ENCODE measurements at places on chromosomes 1 and 21.

- no peak for DNase-seq
Measured at GRCh38 chr21:35048183-35048601, 910 bp downstream of the RUNX1 start.

DNA sequence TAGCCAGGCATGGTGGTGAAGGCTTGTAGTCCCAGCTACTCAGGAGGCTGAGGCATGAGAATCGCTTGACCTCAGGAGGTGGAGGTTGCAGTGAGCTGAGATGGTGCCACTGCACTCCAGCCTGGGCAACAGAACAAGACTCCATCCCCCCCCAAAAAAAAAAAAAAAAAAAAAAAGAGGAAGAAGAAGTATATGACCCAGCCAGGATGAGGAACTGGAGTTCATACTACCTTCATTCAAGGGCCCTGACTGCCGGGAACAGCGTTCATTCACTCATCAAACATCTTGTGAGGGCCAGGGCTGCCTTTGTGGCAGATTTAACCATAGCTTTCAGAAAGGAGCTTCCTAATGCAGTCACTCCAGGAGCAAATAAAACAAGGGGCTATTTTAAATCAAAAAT is 127.6 kb downstream of the MRPS6 start:
- no peak for DNase-seq

- DNase-seq = no peak
Measured at GRCh38 chr1:33875862-33876261, 12.0 kb downstream of the HMGB4 start.

DNA sequence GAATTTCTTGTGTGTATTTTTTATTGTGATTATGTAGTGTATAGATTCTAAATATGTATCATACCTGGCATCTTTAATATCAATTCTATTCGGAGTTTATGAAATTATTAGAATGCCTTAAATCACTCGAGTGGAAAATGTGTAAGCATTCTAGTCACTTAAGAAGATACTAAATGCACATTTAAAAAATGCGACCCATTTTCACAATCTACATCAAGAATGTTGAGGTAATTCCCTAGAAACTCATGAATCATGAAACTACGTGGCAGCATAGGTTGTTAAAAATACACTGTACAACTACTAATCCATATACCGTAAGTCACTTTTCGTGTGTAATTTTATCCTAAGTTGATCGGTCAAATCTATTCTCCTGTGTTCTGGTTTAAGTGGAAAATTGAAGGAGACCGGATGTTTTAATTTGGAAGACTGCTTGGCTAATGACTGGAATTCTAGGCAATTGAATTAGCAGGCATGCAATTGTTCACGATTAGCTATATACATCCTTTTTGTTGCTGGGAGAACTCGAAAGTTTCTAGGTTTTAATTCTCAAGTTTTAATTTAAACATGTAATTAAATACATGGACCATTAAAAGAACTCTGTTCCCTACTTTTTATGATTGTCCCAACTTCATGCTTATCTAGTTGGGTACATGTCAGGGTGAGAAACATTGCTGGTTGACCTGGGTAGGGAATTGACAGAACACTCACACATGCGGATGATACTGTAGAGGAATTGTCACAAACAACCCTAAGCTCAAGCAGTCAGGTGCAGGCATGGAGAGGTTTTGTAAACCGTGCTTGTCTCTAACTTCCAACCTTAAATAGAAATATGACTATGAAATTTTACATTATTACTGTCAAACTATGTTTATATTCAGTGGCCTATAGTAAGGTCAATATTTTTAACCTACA is 6.6 kb downstream of the ZBTB18 start:
- DNase-seq = no peak

DNA sequence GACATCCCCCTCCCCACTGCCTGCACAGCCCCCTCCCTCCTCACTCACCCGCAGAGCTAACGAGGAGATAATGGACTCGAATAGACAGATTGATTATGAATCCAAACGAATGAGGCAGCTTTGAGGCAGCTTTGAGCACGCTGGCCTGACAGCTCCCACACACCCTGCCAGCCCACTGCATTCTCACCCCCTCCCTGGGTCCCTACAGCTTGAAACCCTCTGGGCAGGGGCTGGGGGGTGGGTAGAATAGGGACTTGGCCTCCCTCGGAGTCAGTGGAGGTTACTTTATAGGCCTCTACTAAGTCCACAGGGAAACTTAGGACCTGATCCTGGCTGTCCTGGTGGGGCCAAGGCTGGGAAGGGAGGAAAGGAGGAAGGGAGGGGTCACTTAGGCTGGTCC is 1.9 kb downstream of the NTRK1 start:
- DNase-seq = no peak

- DNase-seq = no peak
Measured at GRCh38 chr1:112981426-112981825, 25.4 kb upstream of the SLC16A1 start.

DNA sequence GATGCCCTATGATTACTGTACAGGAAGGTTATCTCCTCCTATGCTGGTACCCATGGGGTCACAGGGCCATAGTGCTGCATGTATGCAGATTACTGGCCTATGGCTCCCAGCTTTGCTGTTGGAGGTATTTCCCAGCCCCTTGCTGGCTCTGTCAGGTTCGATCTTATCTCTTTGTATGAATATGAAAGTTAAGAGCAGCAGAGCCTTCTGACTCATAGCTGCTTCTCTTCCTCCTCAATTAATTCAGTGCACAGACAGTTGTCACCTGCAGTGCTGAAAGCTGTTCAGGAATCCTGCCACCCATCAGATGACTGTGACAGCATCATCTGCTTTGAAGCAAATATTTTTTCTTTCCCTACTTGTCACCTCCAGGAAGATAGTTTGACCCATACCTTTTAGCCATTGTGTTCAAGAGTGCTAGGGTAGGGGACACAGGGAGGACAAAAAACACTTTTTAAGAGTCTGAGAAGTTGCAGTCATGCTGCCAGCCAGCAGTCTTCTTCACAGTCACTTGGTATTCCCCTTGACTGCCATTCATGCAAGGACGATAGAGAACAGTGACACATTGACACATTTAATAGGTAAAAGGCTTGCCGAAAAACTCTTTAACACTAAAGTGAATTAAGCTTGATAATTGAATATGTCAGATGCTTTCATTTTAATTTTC is 73.1 kb downstream of the KIF1B start:
- DNase-seq = no peak

DNA sequence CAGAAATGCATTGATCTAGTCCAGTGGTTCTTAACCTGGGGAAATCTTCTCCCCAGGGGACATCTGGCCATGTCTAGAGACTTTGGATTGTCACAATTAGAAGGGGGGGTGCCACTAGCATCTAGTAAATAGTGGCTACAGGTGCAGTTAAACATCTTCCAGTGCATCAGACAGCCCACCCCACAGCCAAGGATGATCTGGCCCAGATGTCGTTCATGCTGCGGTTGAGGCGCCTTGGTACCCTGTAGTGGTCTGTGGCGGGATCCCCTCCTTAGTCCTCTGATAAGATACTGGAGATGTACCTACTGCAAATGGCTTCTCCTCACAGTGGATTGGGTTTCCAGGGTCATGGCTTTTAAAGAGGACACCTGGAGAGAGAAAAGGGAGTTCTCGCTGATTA is 69.8 kb downstream of the PRDM2 start:
- no peak for DNase-seq

Measured in activated CD4-positive, CD25-positive, alpha-beta regulatory T cell (primary cell).